Upper lobe of right lung (tissue), 1 donor: ENCODE measurements at places on chromosomes 13 and 19.

DNA sequence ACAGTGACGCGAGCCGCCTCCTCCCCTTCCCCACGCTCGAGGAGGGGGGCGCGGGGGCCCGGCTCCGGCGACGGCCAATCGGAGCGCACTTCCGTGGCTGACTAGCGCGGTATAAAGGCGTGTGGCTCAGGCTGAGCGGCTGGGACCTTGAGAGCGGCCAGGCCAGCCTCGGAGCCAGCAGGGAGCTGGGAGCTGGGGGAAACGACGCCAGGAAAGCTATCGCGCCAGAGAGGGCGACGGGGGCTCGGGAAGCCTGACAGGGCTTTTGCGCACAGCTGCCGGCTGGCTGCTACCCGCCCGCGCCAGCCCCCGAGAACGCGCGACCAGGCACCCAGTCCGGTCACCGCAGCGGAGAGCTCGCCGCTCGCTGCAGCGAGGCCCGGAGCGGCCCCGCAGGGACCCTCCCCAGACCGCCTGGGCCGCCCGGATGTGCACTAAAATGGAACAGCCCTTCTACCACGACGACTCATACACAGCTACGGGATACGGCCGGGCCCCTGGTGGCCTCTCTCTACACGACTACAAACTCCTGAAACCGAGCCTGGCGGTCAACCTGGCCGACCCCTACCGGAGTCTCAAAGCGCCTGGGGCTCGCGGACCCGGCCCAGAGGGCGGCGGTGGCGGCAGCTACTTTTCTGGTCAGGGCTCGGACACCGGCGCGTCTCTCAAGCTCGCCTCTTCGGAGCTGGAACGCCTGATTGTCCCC is at the start of gene JUNB:
TSS of gene JUNB (plus strand) at position 142 of the 706 bp plus-strand sequence. CDS start at position 428, 286 bp downstream.
- peak; percentile 99 for DNase-seq

GRCh38 chr13:22061371-22061805 is 390.5 kb downstream of the FGF9 start:
- no peak for DNase-seq

GRCh38 chr13:98343461-98343860 is 166.4 kb upstream of the RNF113B start:
- no peak for DNase-seq

DNA sequence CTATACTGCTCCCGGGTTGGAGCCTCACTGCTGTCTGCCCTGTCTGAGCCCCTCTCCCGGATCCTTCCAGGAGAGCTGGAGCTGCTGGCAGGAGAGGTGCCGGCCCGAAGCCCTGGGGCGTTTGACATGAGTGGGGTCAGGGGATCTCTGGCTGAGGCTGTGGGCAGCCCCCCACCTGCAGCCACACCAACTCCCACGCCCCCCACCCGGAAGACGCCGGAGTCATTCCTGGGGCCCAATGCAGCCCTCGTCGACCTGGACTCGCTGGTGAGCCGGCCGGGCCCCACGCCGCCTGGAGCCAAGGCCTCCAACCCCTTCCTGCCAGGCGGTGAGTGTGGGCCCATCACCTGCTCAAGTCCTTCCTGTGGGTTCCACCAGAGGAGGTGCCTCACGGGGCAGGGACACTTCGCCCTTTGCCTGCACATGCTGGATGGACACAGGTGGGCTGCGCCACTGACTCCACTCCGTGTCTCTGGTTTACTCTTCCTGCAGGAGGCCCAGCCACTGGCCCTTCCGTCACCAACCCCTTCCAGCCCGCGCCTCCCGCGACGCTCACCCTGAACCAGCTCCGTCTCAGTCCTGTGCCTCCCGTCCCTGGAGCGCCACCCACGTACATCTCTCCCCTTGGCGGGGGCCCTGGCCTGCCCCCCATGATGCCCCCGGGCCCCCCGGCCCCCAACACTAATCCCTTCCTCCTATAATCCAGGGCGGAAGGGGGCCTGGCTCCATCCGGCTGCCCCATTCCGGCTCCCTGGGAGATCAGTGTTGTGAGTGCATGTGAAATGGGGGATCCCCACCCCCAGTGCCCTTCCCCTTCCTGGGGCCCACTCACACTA is 19.8 kb downstream of the EPN1 start:
- DNase-seq: peak; percentile 52

- DNase-seq: no peak
These were observed 37.0 kb upstream of the PCDH9 start for GRCh38 chr13:67267136-67267535.

GRCh38 chr19:1295169-1296012 is 9.7 kb downstream of the EFNA2 start:
- no peak for DNase-seq

GRCh38 chr13:39547108-39547507 is 55.9 kb downstream of the LHFPL6 start:
- no peak for DNase-seq

- no peak for DNase-seq
These were observed 1.4 kb downstream of the HNRNPUL1 start for GRCh38 chr19:41265395-41266153.
